ENCODE measurements at places on chromosomes 13 and 19. TPM values are rescaled to one million over a fixed set of nuclear protein-coding genes. Genes with fewer than 3 reads are reported as not detected.

STAP2 gene
- total RNA-seq: 18.1 TPM

GRCh38 chr13:64925284-64925683, 2304.9 kb downstream of the PCDH9 start:
- H3K4me1 ChIP-seq: no peaks in the 10 kb centered on the region
- H3K27ac ChIP-seq: no peak overlapping the region
- no peaks in the 10 kb centered on the region for H3K27me3 ChIP-seq
- no peak overlapping the region for H3K4me3 ChIP-seq

LINGO3 gene
- 0.13 TPM for total RNA-seq

GRCh38 chr13:66353664-66354063, 876.5 kb downstream of the PCDH9 start:
- H3K27ac ChIP-seq: no peak overlapping the region
- no peak overlapping the region for H3K4me3 ChIP-seq
- H3K27me3 ChIP-seq: no peaks in the 10 kb centered on the region
- H3K36me3 ChIP-seq: no peaks in the 10 kb centered on the region
- DNase-seq: no peak

- no peak overlapping the region for H3K27ac ChIP-seq
- DNase-seq: no peak
- peaks cover 6% of the 10 kb centered on the region for H3K4me1 ChIP-seq
- no peaks in the 10 kb centered on the region for H3K27me3 ChIP-seq
- H3K36me3 ChIP-seq: peaks cover 28% of the 10 kb centered on the region
Measured at GRCh38 chr19:14413693-14414181, 5.4 kb downstream of the DDX39A start.

DNA sequence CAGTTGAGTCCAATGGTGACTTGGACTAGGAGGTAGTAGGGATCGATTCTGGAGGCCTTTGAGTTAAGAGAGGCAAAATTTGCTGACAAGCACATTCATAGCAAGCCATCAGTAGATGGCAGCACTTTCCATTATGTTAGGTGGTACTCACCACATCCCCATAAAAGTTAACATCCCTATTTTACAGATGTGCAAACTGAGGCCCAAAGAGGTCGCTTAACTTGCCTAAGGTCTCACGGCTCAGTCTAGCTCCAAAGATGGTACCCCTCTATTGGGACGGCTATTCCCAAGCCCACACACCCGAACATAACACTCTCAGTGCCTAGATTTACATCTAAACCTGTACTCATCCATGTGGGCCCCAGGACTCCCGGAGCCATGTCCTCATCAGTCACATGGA, 21.5 kb upstream of the FOSB start:
- H3K36me3 ChIP-seq: no peaks in the 10 kb centered on the region
- H3K27ac ChIP-seq: no peak overlapping the region
- no peak overlapping the region for H3K4me3 ChIP-seq
- no peak for DNase-seq

- no peak for DNase-seq
- no peaks in the 10 kb centered on the region for H3K4me1 ChIP-seq
- H3K27ac ChIP-seq: no peak overlapping the region
Measured at GRCh38 chr13:79742923-79743322, 262.0 kb downstream of the NDFIP2 start.

GRCh38 chr19:14611051-14611450, 28.2 kb downstream of the CLEC17A start:
- no peaks in the 10 kb centered on the region for H3K36me3 ChIP-seq
- H3K4me3 ChIP-seq: no peak overlapping the region
- no peak overlapping the region for H3K27ac ChIP-seq
- H3K4me1 ChIP-seq: no peaks in the 10 kb centered on the region

ZNF442 gene
- total RNA-seq: 2.0 TPM

MCF2L gene
- 22.9 TPM for total RNA-seq

DNA sequence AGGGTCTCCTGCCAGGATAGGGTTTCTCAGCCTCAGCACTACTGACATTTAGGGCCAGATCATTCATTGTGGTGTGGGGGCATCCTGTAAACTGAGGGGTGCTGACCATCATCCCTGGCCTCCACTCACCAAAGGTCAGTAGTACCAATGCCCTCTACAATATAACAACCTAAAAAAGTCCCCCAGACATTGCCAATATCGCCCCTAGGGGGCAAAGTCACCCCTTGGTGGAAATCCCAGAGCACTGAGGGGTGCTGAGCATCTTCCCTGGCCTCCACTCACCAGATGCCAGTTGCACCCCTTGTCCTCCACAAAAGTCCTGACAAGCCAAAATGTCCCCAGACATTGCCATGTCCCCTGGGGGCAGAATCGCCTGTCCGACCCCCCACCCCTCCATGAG, 21.6 kb downstream of the CPAMD8 start:
- no peak for DNase-seq
- H3K4me3 ChIP-seq: no peak overlapping the region
- H3K27ac ChIP-seq: no peak overlapping the region

GRCh38 chr13:102915393-102915930, 69.6 kb downstream of the ERCC5 start:
- no peak overlapping the region for H3K4me3 ChIP-seq
- no peak overlapping the region for H3K27ac ChIP-seq
- H3K27me3 ChIP-seq: no peaks in the 10 kb centered on the region
- no peaks in the 10 kb centered on the region for H3K36me3 ChIP-seq
- H3K4me1 ChIP-seq: no peaks in the 10 kb centered on the region

GRCh38 chr13:109362616-109363015, 423.8 kb downstream of the IRS2 start:
- no peaks in the 10 kb centered on the region for H3K36me3 ChIP-seq
- DNase-seq: no peak
- no peak overlapping the region for H3K4me3 ChIP-seq
- no peaks in the 10 kb centered on the region for H3K27me3 ChIP-seq

PRR36 gene
- total RNA-seq: 23.9 TPM

DNA sequence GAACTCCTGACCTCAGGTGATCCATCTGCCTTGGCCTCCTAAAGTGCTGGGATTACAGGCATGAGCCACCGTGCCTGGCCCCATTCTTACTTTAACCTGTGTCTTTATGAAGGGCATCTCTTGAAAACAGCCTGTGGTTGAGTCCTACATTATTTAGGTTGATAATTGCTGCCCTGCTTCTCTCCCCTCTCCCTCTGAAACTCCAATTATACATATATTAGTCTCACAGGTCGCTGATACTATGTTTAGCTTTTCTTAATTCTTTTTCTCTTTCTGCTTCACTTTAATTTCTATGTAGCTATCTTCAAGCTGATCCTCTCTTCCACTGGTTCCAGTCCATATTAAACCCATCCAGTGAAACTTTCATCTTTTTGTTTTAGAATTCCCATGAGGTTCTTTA, 75.1 kb downstream of the SLC6A16 start:
- H3K36me3 ChIP-seq: no peaks in the 10 kb centered on the region
- H3K4me3 ChIP-seq: no peak overlapping the region
- DNase-seq: no peak
- no peaks in the 10 kb centered on the region for H3K27me3 ChIP-seq

GRCh38 chr13:52127783-52128702, 830 bp downstream of the NEK5 start:
- H3K4me3 ChIP-seq: peak overlapping the region; percentile 71
- peaks cover 6% of the 10 kb centered on the region for H3K36me3 ChIP-seq
- no peak overlapping the region for H3K27ac ChIP-seq

DNA sequence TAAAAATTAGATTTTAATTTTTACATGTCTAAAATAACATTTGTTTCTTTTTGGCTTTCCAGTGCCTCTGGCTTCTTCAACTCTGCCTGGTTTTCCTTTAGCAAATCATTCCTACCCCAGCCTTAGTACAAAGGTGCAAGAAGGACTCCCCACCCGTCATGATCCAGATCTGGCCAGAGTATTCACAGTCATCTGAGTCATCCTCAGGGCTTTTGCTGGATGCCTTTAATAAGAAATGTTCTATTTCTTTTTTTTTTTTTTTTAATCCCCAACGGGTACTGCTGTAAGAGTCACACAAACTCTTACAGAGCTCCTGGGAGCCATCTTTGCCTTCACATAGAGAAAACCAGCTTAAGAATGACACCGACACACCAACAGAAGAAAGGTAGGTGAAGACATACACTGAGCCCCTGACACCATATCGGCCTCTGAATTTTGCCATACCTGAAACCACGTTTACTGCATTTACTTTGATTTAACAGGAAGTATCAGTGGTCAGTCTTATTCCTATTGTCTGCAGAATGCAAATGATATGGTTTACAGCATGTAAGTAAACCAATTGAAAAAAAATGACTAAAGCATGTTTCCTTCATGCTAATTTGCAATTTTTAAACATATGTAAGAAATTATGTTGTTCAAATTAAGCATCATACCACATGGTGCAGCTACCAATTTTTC, 184.4 kb downstream of the NALCN start:
- no peaks in the 10 kb centered on the region for H3K36me3 ChIP-seq
- H3K4me1 ChIP-seq: no peaks in the 10 kb centered on the region
- no peak overlapping the region for H3K27ac ChIP-seq
- no peak for DNase-seq
- H3K27me3 ChIP-seq: no peaks in the 10 kb centered on the region

PLIN4 gene
- 0.54 TPM for total RNA-seq

DNA sequence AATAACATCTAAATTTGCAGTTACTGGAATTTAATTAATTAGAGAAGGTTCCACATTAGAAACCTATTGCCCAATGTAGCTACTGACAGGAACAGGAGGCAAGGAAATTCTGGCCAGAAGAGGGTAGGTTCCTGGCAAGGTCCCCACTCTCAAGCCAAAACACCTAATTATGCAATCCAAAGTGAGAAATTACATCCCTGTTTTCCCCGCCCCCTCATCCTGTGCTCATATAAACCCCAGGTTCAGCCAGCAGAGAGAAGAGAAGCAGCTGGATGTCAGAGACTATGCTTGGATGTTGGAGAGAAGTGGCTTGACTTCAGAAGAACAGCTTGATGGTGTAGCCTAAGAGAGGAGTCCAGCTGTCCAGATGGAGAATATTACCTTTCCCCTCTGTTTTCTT, 951.3 kb upstream of the PRR20A start:
- no peak overlapping the region for H3K27ac ChIP-seq
- H3K4me3 ChIP-seq: no peak overlapping the region
- no peaks in the 10 kb centered on the region for H3K36me3 ChIP-seq

Measured in H1 (cell line).